ENCODE measurements at places on chromosomes 1 and 21.
A peak's percentile ranks its signal among the peaks of the same experiment; 100 is the strongest.

- no peak for DNase-seq
- H3K4me1 ChIP-seq = no peaks in the 10 kb centered on the region
- H3K27me3 ChIP-seq = no peaks in the 10 kb centered on the region
Observed at GRCh38 chr1:11422686-11423085, 56.3 kb upstream of the DISP3 start.

DNA sequence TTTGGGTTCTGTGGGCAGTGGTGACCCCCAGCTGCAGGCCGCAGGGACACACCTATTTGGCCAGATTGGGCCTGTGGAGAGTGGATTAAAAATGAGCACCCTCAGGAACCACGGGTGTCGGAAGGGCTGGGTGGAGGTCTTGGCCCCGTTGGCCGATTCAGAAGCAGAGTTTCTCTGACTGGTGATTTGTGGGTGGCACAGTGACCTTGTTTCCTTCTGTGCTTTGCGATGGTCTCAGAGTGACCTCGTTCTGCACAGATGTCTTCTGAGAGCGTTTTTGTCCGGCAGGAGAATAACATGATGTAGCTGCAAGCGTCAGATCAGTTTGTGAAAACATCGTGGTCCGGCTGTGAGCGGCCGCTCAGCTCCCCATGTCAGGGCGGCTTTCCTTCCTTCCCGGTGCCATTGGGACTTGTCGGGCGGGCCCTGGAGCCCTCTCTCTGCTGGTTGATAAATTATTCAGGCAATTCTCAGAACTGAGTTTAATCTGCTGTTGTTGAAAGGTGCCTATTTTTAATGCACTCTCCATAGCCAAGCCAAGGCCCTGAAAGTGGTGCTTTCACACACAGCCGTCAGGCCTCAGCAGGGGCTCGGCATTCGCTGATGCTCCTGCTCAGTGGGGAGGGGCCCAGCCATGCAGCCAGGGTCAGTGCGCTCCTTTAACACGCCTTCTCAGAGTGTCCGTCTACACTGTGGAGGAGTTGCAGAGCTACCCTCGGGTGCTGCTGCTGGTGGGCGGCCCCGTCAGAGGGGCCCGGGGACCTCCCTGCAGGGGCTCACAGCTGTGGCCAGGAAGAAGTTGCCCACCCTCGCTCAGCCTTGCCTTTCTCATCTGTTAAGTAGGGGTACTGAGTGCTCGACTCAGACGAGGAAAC, 26.8 kb downstream of the TRPM2 start:
- DNase-seq = no peak
- no peak overlapping the region for H3K27ac ChIP-seq
- peaks cover 70% of the 10 kb centered on the region for H3K36me3 ChIP-seq
- H3K27me3 ChIP-seq = no peaks in the 10 kb centered on the region

DNA sequence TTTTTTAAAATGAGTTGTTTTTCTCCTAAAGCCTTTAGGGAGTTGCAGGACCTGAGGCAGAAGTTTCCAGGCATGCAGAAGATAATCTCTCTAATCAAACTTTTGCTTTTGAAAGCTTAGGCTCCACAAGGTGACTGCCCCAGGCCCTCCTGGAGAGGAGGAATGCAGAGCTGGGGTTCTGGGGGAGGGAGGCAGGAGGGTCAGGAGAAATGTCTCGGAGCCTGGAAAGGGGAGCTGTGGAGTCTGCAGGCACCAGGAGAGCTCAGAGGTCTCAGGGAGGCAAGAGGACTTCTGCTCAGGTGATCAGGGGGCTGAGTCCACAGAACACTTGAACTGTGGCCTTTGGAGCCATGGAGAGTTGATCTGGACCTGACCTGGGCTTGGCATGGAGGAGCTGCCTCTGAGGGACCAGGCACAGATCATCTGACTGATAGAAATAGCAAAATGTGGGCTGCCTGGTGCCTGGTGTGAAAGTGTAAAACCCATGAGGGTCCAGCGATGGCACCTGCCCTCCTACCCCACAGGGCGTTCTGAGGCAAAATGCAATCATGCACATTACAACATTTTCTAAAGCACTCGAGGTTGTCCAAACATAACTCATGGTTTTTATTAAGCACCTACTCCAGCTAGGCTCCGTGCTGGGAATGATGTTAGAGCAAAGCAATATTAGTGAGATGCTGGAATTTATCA, 10.0 kb upstream of the ABCG1 start:
- H3K27ac ChIP-seq = no peak overlapping the region
- no peaks in the 10 kb centered on the region for H3K4me1 ChIP-seq
- DNase-seq = no peak

DNA sequence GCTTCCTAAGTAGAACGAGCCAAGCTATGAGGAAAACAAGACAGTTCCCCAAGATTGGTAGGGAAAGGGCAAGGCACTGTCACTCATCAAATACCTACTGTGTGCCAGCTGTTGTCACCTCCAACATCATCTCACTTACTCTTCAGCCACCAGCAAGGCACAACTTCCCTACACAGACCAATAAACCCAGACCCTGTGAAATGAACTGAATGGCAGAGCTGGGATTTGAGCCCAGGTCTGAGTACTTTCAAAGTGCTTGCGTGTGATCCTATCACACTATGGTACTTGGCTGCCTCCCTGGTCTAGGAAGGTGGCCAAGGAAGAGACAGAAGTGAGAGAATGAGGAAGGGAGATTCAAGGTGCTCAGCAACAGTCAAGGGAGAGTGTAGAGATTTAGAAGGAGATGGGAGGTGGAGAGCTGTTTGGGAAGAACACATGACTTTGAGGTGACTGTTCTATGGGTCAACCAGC, 16.7 kb upstream of the TRIM63 start:
- no peak for DNase-seq
- no peaks in the 10 kb centered on the region for H3K36me3 ChIP-seq

- no peaks in the 10 kb centered on the region for H3K4me1 ChIP-seq
- H3K36me3 ChIP-seq = no peaks in the 10 kb centered on the region
- no peak for DNase-seq
- no peaks in the 10 kb centered on the region for H3K27me3 ChIP-seq
Observed at GRCh38 chr1:182217967-182218366, 156.5 kb upstream of the ZNF648 start.

- H3K4me3 ChIP-seq = no peak overlapping the region
- no peak for DNase-seq
- no peaks in the 10 kb centered on the region for H3K36me3 ChIP-seq
Observed at GRCh38 chr1:55646181-55646580, 431.0 kb upstream of the USP24 start.

DNA sequence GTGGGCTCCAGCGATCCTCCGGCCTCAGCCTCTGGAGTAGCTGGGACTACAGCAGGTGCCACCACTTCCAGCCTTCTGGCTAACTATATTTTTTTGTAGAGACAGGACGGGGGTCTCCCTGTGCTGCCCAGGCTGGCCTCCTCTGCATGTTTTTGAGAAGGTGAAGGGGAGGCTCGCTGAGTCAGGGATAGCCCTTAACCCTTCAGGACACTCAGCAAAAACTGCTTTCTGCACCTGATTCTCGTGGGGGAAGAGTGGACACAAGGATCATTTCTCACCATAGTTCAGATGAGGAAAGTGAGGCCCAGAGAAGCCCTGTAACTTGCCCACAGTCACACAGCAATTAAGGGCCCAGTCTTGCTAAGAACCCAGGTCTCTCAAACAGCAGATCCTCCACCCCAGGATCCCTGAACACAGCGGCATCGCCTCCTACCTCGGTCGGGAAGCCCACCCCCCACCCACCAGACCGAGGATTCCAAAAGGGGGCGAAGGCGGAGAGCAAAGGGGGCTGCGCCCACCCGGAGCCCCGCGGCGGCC, 1.3 kb downstream of the FGR start:
- H3K27me3 ChIP-seq = peaks cover 14% of the 10 kb centered on the region
- H3K4me1 ChIP-seq = peaks cover 5% of the 10 kb centered on the region
- no peaks in the 10 kb centered on the region for H3K36me3 ChIP-seq
- H3K4me3 ChIP-seq = peak overlapping the region; percentile 34
- no peak for DNase-seq

- no peaks in the 10 kb centered on the region for H3K27me3 ChIP-seq
- no peak overlapping the region for H3K27ac ChIP-seq
- DNase-seq = no peak
- no peaks in the 10 kb centered on the region for H3K36me3 ChIP-seq
- H3K4me1 ChIP-seq = no peaks in the 10 kb centered on the region
Observed at GRCh38 chr1:38919130-38919529, 22.5 kb downstream of the RHBDL2 start.

DNA sequence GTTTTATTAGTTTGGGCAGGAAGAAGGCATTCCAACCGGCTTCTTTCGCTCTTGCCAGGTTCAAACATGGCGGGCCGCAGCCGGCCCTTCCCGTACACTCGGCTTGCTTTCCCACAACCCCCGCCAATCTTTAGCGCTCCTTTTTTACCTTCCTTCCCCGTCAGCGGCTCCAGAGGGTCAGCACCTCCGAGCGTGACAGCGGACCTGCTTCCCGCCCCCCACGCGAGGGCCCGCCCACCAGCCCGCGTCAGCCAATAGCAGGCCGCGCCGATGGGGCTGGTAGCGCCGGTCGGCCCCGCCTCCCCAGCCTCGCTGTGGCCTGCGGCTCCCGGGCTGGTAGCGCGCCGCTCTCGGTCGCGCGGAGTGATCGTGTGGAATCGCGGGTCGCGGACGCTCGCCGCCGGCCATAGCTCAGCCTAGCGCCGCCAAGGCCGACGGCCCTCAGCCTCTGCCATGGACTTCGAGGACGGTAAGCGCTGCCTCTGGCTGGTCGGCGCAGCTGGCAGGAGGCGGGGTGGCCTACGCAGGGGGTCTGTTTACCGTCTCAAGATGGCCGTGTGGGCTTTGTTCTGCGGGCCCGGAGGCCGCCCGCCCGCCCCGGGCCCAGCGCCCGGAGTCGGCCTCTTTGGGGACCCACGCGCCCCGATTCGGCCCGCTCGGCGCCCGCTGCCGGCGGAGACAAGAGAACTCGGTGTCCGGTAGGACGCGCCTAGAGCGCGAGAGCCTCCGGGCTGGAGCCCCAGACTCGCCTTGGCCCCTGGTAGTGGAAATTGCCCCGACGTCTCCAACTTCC, at the start of gene ZNF326:
Gene ZNF326, plus strand, starts transcription at position 306 of the 793 bp plus-strand sequence. Its CDS starts 148 bp downstream, at position 454.
- DNase-seq = peak; percentile 95
- H3K4me3 ChIP-seq = peak within 1 kb of the TSS; percentile 82
- H3K36me3 ChIP-seq = no peaks in the 10 kb centered on the region
- peaks cover 34% of the 10 kb centered on the region for H3K4me1 ChIP-seq

- H3K27me3 ChIP-seq = no peaks in the 10 kb centered on the region
- no peak overlapping the region for H3K4me3 ChIP-seq
- DNase-seq = no peak
- H3K36me3 ChIP-seq = no peaks in the 10 kb centered on the region
Observed at GRCh38 chr1:231643071-231643934, 16.7 kb downstream of the DISC1 start.

- no peaks in the 10 kb centered on the region for H3K4me1 ChIP-seq
- no peaks in the 10 kb centered on the region for H3K36me3 ChIP-seq
- DNase-seq = no peak
- H3K27ac ChIP-seq = no peak overlapping the region
Observed at GRCh38 chr1:61372944-61373343, 290.6 kb downstream of the NFIA start.

GRCh38 chr1:69230208-69230607, 337.5 kb upstream of the LRRC7 start:
- H3K4me3 ChIP-seq = no peak overlapping the region
- DNase-seq = no peak
- H3K27ac ChIP-seq = no peak overlapping the region
- no peaks in the 10 kb centered on the region for H3K27me3 ChIP-seq
- H3K36me3 ChIP-seq = no peaks in the 10 kb centered on the region

- no peak overlapping the region for H3K4me3 ChIP-seq
- H3K36me3 ChIP-seq = no peaks in the 10 kb centered on the region
- no peaks in the 10 kb centered on the region for H3K4me1 ChIP-seq
- H3K27me3 ChIP-seq = no peaks in the 10 kb centered on the region
Observed at GRCh38 chr21:40567501-40567900, 279.5 kb downstream of the DSCAM start.

- no peaks in the 10 kb centered on the region for H3K27me3 ChIP-seq
- no peak for DNase-seq
- no peaks in the 10 kb centered on the region for H3K4me1 ChIP-seq
Observed at GRCh38 chr1:111234866-111235265, 7.4 kb downstream of the CHI3L2 start.

GRCh38 chr1:155669233-155670162, 19.1 kb downstream of the YY1AP1 start:
- no peak for DNase-seq
- H3K36me3 ChIP-seq = peaks cover 6% of the 10 kb centered on the region
- H3K4me1 ChIP-seq = no peaks in the 10 kb centered on the region
- no peaks in the 10 kb centered on the region for H3K27me3 ChIP-seq

DNA sequence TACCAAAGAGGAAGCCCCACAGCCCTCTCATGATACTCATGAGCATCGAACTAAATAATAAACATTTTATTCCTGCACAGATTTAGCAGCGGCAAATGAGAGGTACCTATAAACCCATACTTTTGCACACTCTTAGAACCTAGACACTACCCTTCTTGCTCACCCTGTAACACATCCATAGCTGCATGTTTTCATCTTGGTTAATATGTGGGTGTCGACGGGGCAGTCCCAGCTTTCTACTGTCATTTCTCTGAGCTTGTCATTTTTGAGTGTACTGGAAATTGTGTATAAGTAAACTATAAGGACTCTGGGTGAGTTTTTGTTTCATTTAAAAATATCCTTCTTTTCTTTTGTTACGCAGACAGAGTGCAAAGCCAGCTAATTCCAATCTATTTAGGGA, 25.5 kb downstream of the OVGP1 start:
- no peak overlapping the region for H3K4me3 ChIP-seq
- no peak for DNase-seq
- no peaks in the 10 kb centered on the region for H3K27me3 ChIP-seq
- no peak overlapping the region for H3K27ac ChIP-seq
- H3K4me1 ChIP-seq = peaks cover 6% of the 10 kb centered on the region

DNA sequence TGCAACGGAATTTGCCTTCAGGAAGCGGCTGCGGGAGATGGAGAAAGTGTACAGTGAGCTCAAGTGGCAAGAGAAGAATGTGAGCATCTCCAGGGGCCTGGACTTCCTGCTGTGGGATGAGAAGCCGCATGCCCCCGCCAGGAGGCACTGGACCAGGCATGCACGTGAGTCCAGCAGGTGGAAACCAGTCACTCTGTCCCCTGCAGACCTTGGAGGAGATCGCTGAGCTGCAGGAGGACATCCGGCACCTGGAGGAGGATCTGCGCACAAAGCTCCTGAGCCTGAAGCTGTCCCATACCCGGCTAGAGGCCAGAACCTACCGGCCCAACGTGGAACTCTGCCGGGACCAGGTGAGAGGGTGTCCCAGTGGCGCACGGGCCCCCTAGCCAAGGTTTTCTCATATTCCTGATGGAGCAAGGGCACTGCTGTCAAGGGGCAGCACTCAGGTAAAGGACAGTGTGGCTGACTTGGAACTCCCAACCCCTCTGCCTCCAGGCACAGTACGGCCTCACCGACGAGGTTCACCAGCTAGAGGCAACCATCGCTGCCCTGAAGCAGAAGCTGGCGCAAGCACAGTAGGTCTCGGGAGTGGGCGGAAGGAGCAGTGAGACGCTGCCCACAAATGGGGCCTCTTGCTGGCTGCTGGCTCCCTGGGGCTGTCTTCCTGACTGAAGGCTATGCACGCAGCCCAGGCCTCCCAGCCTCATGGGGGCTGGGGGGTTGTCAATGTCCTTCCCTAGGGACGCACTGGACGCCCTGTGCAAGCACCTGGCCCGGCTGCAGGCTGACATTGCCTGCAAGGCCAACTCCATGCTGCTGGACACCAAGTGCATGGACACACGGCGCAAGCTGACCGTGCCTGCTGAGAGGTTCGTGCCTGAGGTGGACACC, 1.2 kb upstream of the ADPRS start:
- H3K4me3 ChIP-seq = no peak overlapping the region
- no peak overlapping the region for H3K27ac ChIP-seq
- DNase-seq = no peak

GRCh38 chr1:241608379-241609033, 31.7 kb downstream of the CHML start:
- no peaks in the 10 kb centered on the region for H3K27me3 ChIP-seq
- H3K4me3 ChIP-seq = no peak overlapping the region
- no peak for DNase-seq
- H3K36me3 ChIP-seq = no peaks in the 10 kb centered on the region
